Fibroblast of lung (primary cell): ENCODE measurements at places on chromosomes 11 and 22. TPM values are rescaled to one million over a fixed set of nuclear protein-coding genes. Genes with fewer than 3 reads are reported as not detected.

The TCF20 gene
- 21.3 and 25.4 TPM in 2 replicates for total RNA-seq

The PHF5A gene
- total RNA-seq, result 63.3 and 64.2 TPM in 2 replicates

The CHRM1 gene
- total RNA-seq, result not detected in 2 replicates

The GGTLC2 gene
- total RNA-seq, result not detected in 2 replicates

The SEPTIN5 gene
- total RNA-seq, result 19.8 and 25.8 TPM in 2 replicates

The C11orf65 gene
- total RNA-seq, result 1.8 and 2.3 TPM in 2 replicates

The OR8G5 gene
- not detected in 2 replicates for total RNA-seq

The OLFML1 gene
- total RNA-seq, result 20.0 and 22.8 TPM in 2 replicates

The OR52A1 gene
- total RNA-seq, result not detected in 2 replicates

The FOXR1 gene
- not detected in 2 replicates for total RNA-seq

The LRRC51 gene
- 5.0 and 5.4 TPM in 2 replicates for total RNA-seq

The THAP7 gene
- 25.9 and 26.3 TPM in 2 replicates for total RNA-seq

The OR2D2 gene
- 0.26 and 0.33 TPM in 2 replicates for total RNA-seq

The SLC25A45 gene
- 1.0 and 1.5 TPM in 2 replicates for total RNA-seq

The SYCE3 gene
- 0.33 TPM in 1 of 2 replicates, not detected in the other for total RNA-seq

The APOA4 gene
- total RNA-seq, result not detected in 2 replicates

The MFNG gene
- under 0.01 TPM in 1 of 2 replicates, not detected in the other for total RNA-seq

The MYO18B gene
- total RNA-seq, result under 0.01 and 0.17 TPM in 2 replicates

The PAK1 gene
- 25.9 and 37.7 TPM in 2 replicates for total RNA-seq

The CRYBB1 gene
- total RNA-seq, result not detected in 2 replicates
